Activated CD4-positive, alpha-beta T cell treated with anti-CD3 and anti-CD28 coated beads, Interleukin-2, amount 50 U/mL, for 16 hours (primary cell): ENCODE measurements at places on chromosomes 3 and 15.
A peak's percentile ranks its signal among the peaks of the same experiment; 100 is the strongest.

GRCh38 chr15:81098861-81099651, 35.0 kb upstream of the CFAP161 start:
- DNase-seq: no peak

- no peak for DNase-seq
Measured at GRCh38 chr3:181313335-181313734, 323.8 kb upstream of the DNAJC19 start.

DNA sequence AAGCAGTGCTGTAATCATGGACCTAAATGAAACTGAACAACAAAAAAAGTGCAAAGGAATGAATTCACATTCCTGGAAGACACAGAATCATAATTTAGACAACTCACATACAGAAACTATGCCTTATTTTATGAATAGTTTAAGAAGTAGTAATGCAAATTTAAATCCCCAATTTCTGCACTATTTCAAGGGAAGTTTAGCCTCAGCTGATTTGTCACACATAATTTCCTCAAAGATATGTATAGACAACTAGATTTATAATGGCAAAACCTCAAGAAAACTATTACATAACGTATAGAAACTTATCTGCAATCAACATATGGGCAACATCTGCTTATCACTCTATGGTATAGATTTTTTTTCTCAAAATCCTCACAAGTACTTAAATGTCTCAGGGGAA, 7.8 kb upstream of the PTX3 start:
- DNase-seq: no peak

GRCh38 chr15:35674873-35675781, 129.2 kb upstream of the DPH6 start:
- peak; percentile 6 for DNase-seq

GRCh38 chr15:63321462-63321861, 44.1 kb downstream of the APH1B start:
- no peak for DNase-seq

DNA sequence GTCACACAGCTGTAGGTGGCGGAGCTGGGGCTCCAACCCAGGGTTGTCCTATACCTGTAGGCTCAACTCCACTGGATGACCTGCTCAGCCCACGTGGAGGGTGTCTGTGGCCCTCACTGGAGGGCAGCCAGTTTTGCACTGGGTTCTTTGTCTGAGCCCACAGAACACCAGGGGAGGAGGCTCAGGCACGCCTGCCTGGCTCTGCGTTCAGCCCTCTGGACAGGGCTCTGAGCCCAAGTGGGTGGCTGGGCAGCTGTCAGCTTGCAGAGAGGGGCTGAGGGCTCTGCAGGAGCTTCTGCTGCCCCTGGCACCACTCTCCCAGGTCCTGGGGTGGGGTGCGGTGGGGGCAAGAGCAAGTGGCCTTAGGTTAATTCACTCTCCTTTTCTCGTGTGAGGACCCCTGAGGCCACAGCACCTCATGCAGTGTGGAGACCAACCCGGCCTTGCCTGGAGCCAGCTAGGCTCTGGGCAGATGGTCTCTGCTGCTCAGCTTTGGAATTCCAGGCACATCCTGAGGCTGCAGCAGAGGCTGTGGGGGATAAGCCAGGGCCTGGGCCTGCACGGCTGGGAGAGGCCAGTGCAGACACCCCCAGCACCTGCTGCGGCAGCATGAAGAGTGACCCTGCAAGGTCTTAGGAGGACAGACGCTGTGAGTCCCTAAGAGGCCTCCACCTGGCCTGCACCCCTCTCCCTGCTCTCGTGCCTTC, 23.5 kb downstream of the DUSP7 start:
- DNase-seq: no peak

DNA sequence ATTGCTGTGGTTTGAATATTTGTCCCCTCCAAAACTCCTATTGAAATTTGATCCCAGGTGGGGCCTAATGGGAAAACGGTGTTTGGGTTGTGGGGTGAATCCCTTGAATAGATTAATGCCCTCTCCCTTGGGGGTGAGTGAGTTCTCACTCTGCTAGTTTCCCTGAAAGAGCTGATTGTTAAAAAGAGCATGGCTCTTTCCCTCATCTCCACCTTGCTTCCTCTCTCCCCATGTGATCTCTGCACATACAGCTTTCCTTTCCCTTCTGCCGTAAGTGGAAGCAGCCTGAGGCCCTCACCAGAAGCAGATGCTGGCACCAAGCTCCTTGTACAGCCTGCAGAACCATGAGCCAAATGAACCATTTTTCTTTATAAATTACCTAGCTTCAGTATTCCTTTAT, 394.9 kb upstream of the WNT5A start:
- DNase-seq: no peak

GRCh38 chr15:42102646-42103235, 8.4 kb upstream of the PLA2G4D start:
- no peak for DNase-seq

GRCh38 chr15:54428596-54428995, 450.4 kb downstream of the UNC13C start:
- no peak for DNase-seq

GRCh38 chr3:99990179-99990578, 124.1 kb downstream of the FILIP1L start:
- no peak for DNase-seq

GRCh38 chr15:74832826-74833225, 6.4 kb downstream of the CPLX3 start:
- DNase-seq: no peak

DNA sequence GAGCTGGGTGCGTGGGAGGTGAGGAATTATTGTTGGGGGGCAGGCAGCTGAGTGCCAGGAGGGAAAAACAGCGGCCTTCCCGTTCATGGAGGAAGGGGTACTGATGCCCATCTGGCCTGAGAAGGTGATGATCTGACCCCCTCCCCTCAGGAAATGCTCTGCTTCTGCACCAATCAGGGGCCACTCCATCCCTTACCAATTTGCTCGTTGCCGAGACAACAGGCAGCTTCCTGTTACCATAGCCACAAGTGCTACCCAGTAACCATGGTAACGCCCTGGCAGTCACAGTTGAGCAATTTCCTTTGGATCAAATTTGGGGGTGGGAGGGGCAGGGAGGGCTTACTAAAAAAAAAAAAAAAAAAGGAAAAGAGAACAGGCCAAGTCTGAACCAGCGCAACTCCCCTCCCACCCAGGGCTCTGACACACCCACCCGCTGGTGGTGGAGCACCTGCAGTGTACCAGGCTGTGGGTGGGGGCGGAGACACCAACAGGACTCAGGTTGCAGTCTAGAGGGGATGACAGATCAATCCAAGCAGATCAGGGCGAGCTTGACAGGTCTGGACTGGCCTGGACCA, 13.7 kb downstream of the CELF6 start:
- peak; percentile 61 for DNase-seq

GRCh38 chr15:96087180-96087884, 243.2 kb upstream of the NR2F2 start:
- no peak for DNase-seq

DNA sequence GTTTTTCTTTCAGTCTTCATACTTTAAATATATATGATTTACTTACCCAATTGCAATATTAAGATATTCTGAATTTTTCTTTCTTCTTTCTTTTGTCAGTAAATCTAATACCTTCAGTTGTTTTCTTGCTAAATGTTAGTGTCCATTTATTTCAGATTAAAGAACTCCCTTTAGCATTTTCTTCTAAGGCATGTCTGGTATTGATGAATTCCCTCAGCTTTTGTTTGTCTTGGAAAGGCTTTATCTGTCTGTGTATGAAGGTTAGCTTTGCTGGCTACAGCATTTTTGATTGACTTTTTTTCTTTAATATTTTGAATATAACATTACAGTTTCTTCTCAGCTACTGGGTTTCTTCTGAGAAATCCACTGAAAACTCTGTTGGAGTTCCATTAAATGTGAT, 64.0 kb upstream of the PLSCR4 start:
- no peak for DNase-seq

- no peak for DNase-seq
Measured at GRCh38 chr15:78244101-78244500, 9.7 kb upstream of the ACSBG1 start.

DNA sequence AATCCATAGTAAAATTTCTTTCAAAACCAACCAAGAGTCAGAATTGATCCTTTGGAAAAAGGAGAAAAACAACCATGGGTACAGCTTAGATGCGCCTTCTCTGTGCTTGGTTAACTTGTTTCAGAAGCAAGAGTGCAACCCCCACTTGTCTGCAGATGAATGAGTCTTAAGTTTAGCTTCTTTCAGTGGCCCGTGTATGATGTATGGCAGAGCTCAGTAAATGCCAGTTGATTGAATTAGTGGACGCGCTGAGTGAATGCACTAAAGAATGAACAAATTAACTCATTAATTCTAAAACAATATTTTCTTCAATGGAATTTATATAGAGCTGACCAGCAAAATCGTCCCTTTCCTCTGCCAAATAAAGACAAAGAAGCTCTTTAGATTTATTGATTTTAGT, 67.0 kb upstream of the ARHGEF3 start:
- DNase-seq: no peak

DNA sequence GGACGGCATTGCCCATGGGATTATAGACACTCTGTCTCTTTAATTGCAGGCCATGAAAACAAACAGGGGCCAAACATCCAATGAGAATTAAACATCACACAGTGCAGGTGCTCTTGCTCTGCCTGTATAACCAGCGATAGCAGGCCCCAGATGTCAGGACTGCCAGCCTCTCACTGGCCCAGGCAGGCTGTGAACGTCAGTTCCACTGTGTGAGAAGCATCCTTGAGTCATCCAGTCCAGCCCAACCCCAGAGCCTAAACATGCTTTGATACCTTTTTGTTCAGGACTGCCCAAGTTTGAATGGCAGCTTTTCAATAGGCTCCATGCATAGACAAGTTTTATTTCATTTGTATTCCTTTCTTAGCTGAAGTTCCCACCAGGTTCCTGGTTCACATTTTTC, 189.8 kb downstream of the SLCO3A1 start:
- DNase-seq: no peak

DNA sequence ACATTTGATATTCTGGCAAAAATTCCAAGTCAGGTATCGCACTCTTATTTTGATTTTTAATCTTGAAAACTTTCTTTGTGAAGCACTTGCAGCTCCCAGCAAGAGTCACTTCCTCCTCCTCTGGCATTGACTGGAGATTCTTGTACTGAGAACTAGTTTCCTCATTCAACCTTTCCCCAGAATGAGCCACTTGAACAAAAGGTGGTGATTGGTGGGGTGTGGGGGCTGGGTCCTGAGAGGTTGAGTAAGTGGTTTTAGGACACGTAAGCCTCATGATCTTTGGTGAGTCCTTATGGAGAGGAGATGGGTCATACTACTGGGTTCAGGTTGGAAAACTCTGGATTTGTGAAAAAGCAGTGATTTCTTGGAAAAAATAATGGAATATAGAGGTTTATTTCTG, 32.3 kb upstream of the ONECUT1 start:
- no peak for DNase-seq

DNA sequence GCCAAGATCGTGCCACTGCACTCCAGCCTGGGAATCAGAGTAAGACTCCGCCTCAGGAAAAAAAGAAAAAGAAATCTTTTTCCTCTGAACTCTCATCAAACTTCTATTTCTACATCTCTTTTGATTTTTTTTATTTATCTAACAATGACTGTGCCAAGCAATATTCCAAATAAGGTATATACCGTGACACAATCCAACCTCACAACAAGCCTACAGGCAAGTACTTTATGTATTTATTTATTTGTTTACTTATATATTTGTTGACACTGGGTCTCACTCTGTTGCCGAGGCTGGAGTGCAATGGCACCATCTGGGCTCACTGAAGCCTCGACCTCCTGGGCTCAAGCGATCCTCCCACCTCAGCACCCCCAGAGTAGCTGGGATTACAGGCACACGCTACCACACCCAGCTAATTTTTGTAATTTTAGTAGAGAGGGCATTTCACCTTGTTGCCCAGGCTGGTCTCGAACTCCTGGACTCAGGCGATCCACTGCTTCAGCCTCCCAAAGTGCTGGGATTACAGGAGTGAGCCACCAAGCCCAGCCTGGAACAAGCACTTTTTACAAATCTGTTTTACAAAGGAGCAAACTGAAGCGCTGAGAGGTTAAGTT, 94.9 kb upstream of the CHD2 start:
- no peak for DNase-seq

DNA sequence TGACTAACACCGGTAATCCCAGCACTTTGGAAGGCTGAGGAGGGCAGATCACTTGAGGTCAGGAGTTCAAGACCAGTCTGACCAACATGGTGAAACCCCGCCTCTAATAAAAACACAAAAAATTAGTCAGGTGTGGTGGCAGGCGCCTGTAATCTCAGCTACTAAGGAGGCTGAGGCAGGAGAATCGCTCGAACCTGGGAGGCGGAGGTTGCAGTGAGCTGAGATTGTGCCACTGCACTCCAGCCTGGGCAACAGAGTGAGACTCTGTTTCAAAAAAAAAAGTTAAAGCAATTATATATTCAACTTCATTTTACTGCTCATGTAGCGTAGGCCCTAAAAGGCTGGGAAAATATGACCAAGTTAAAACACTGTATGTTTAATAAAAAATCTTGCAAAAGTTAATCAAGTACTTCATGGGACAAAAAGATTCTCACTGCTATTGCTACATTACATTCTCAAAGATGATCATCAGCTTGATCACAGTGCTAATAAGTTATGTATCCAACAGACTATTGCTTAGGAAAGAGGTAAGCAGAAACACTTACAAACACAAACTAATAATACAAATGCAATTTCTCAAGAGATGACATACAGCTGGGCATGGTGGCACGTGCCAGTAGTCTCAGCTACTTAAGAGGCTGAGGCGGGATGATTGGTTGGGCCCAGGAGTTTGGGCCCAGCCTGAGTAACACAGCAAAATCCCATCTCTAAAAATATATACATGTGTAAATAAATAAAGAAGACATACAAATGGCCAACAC, 2.7 kb downstream of the COPS2 start:
- DNase-seq: no peak

DNA sequence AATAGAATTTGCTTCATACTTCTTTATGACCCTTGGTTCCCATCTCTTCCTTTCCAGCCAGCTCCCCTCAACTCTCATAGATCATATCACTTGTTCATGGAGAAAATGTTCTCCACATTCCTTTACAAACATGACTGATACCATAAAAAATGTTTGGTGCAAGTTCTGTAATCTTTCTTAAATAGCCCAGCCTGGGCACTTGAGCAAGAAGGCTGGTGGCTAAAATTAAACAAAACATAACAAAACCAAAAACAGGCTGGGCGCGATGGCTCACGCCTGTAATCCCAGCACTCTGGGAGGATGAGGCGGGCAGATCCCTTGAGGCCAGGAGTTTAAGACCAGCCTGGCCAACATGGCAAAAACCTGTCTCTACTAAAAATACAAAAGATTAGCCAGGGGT, 8.9 kb upstream of the POLR2M start:
- no peak for DNase-seq

GRCh38 chr15:78301828-78302227, 2.4 kb upstream of the SKIC8 start:
- DNase-seq: no peak

DNA sequence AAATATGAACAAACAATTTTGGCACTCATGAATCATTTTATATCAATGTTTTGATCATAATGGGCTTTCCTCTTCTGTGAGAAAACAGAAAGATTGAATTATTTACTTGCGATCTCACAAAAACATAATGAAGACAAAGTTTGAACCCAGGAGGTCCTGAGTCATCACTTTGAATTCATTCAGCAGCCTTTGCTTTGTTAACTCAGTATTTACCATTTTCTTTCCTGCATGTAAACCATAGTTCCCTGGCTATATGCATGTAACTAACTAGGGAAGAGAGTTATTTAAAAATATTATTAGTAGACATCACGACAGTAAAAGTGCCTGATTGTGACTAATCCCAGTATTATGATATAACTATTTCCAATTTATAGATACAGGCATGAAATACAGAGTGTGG, 1026.2 kb downstream of the PLOD2 start:
- no peak for DNase-seq
